ENCODE measurements at places on chromosomes 5 and 9. TPM values are rescaled to one million over a fixed set of nuclear protein-coding genes. Genes with fewer than 3 reads are reported as not detected.

NR2F1 gene
- total RNA-seq = 6.9 TPM

ARHGEF37 gene
- 0.69 TPM for total RNA-seq

C8G gene
- total RNA-seq = not detected

GFI1B gene
- total RNA-seq = 0.19 TPM

PCSK1 gene
- total RNA-seq = 0.02 TPM

PCDHA9 gene
- 0.07 TPM for total RNA-seq

HARS2 gene
- 50.5 TPM for total RNA-seq

SHISAL2B gene
- not detected for total RNA-seq

CCNO gene
- 4.9 TPM for total RNA-seq

OR1J2 gene
- not detected for total RNA-seq

DOCK2 gene
- 68.9 TPM for total RNA-seq

SPATA31C1 gene
- total RNA-seq = not detected

HMCN2 gene
- total RNA-seq = 0.05 TPM

GKAP1 gene
- 5.7 TPM for total RNA-seq

ANKRD33B gene
- 1.2 TPM for total RNA-seq

IL33 gene
- total RNA-seq = not detected

PRRX2 gene
- total RNA-seq = not detected

FRRS1L gene
- not detected for total RNA-seq

ARID3C gene
- total RNA-seq = 0.19 TPM

SLC46A2 gene
- not detected for total RNA-seq

C5orf63 gene
- 1.6 TPM for total RNA-seq

SAPCD2 gene
- 76.4 TPM for total RNA-seq

CCDC107 gene
- total RNA-seq = 5.7 TPM

SMIM33 gene
- total RNA-seq = not detected

CBY3 gene
- not detected for total RNA-seq

PCDHGB3 gene
- 0.81 TPM for total RNA-seq

ORM2 gene
- not detected for total RNA-seq

AJM1 gene
- total RNA-seq = 1.8 TPM

EPB41L4B gene
- 0.93 TPM for total RNA-seq

ST8SIA4 gene
- total RNA-seq = 0.07 TPM
